ENCODE measurements at places on chromosomes 6 and 20.

- DNase-seq = no peak
Measured at GRCh38 chr20:47557791-47558190, 56.1 kb downstream of the NCOA3 start.

DNA sequence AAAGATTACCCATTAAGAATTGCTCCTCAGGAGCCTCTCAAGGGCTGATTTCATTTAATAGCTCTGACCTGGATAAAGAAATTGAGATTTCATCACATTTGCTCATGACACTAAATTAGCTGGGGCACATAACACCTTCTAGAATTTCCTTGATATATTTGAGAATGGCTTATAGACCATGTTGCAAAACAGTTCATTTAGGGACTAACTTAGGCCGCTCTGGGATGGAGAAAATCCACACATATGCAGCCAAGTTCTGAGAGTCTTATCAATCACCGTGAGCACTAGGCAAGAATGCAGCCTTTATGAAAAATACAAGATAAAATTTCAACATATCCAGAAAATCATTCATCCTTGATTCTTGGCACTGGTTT is 91.0 kb upstream of the MCHR2 start:
- no peak for DNase-seq

DNA sequence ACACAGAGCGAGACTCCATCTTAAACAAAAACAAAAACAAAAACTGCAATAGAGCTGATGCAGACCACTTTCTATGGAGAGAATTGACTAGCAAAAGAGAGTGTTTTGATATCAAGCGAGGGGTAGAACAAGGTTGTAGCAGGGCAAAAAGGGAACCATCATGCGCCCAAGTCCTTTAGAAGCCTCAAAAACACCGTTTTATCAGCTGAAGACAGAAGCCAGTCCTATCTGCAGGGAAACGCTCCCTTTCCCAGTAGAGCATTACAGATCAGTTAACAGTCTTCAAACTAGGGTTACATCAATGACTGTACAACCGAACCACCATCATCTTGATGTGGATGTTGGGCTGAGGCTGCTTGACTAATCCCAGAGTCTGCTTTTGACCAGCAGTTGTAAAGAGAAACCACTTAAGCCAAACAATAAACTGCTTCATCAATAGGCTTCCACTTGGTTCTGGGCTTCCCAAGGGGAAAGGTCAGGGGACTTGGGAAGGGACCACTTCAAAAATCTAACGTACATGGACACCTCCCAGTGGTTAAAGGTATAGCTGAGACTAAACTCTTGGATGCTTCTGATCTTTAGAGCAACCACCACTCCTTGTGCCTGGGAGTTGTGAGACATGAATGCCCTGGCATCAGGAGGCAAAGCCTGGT is 59.6 kb upstream of the SPDEF start:
- no peak for DNase-seq

DNA sequence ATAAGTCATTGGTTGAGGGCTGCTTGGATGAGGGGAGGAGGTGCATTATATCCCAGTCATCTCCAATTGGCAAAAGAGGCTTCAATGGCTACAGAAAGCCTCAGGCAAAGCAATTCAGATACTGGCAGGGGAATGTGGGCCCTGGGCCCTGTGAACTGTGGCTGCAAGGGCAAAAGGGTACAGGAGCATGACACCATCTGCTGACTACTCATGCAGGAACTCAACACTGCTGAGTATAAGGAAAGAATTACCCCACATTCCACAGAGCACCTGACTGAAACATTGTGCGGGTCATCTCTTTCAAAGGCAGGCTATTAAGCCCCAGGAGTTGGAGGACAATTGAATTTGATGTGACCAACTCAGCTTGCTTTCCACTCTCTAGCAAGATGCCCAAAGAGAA is 92.1 kb upstream of the SPTLC3 start:
- no peak for DNase-seq

GRCh38 chr20:35506872-35507638 is 22.4 kb downstream of the C20orf173 start:
- peak; percentile 52 for DNase-seq

GRCh38 chr6:151257985-151258445 is 18.2 kb downstream of the AKAP12 start:
- DNase-seq = no peak

GRCh38 chr6:109720311-109720710 is 29.2 kb downstream of the FIG4 start:
- DNase-seq = no peak

- DNase-seq = no peak
Measured at GRCh38 chr6:166786704-166787293, 159.7 kb upstream of the RPS6KA2 start.

Data from head of caudate nucleus (tissue), 42 donors.